ENCODE measurements at places on chromosomes 4 and X.

DNA sequence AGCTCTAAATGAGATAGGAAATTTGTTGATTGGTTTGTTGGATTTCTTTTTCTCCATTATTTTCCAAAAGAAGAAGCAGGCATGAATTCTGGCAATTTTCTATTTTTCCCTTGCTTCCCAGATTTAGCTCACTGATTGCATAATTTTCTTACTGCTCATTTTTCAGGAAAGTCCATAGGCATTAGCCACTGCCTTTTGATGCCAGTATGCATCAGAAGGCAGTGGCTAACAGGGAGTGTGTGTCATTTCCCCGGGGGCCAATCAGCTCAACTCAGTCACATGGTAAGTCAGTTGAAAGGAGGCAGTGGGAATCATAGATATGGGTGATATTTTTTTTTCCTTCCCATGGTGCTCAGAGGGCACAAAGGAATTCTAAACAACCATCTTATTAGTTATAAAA lies 156.7 kb downstream of the TRIML1 start:
- no peak for DNase-seq

DNA sequence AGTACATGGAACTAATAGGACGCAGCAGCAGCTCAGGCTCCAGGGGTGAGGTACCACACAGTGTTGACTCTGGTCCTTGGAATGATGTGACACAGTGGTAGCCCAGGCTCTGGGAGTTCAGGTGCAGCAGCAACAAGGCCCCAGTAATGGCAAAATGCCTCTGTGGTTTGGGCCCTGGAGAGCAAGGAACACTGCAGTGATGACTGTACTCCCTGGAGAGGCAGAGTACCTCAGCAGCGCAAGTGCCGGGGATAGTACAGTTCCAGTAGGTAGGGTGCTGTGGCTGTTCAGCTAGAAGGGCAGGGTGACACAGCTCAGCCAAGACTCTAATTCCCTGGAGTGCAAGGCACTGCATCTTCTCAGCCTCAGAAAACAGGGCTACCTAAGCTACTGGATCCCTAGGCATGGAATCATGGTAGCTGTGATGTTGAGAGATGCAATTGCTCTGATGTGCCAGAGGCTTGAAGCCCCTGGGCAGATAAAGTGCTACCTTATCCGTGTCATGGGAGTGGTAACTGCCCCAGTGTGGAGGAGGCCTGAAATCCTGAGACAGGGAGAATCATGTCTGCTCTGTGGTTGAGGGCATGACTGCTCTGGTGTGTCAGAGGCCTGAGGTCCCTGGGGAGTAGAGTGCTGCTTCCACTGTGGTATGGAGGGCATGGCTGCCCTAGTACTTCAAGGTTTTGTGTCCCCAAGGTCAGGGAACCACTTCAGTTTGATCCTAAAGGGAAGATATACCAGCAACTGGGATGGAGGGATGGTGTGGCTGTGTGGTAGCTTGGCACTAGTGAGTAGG lies 55.2 kb downstream of the AREG start:
- no peak for DNase-seq

DNA sequence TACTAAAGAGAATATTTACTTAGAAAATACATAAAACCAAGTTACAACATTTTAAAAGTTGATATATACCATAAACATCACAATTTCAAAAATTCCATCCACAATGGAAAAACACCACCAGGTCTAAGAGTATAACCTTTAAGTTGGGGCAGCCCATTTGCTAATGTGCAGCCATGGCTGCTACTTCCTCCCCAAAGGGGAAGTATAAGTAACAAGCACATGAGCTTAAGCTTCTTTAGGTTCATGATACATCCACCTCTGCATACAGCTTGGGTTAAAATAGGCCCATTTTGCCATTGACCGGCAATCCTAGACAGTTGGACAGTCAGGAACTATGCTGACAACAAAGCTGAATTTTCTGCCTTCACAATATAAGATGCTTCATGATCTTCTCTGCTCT lies 16.6 kb upstream of the GASK1B start:
- DNase-seq = no peak

GRCh38 chr4:88320780-88321373 lies 36.5 kb upstream of the PPM1K start:
- no peak for DNase-seq

- no peak for DNase-seq
Observed at GRCh38 chr4:177473991-177474390, 31.8 kb upstream of the AGA start.

GRCh38 chr4:174041555-174042105 lies 241.8 kb downstream of the FBXO8 start:
- DNase-seq = no peak

- no peak for DNase-seq
Observed at GRCh38 chr4:123304151-123304964, 92.2 kb upstream of the SPRY1 start.

- DNase-seq = no peak
Observed at GRCh38 chr4:15385928-15386327, 41.9 kb upstream of the C1QTNF7 start.

DNA sequence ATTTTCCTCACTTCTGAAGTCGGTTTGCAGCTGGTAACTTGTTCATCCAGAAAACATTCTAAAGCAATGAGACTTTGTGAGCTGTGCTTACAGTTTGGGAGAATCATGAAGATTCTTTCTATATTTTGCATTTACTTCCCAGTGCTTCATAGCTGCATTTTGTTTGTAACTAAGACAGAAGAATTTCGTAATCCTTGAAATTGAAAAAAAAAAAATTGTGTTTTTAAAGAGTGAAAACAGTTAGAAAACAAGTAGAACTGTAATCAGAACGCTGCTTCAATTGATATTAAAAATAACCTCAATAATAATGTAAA lies 392.4 kb downstream of the UNC5C start:
- DNase-seq = no peak

- no peak for DNase-seq
Observed at GRCh38 chr4:138861135-138861534, 154.4 kb upstream of the NOCT start.

GRCh38 chr4:168731006-168731636 lies 234.3 kb downstream of the PALLD start:
- DNase-seq = no peak

DNA sequence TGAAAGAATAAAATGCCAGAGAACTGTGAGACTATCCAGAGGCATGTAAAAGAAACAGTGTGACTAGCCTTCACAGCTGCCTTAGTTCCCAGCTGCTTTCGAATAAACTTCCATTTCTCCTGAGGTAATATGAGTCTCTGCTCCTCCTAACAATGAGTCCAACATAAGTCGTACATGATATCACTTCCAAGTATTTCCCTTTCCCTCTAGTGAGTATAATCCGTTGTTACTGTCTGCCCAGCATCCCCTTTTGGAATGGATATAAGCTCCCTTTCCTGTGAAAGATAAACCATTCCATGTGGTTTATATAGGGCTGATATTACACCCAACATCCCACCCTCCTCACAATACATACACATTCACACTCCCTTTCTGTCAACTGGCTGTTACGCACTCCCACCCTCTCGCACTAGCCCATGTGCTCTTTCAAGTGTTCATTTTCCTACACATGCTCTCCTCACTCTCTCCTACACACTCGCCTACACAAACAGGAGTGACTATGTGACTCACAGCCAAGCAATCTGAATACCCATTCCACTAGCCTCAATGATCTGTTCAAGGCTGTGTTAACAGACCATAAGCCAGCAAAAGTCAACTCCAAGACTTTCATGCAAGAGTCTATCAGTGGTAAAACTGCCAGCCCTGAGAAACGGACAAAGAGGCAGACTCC lies 5.0 kb downstream of the NAF1 start:
- DNase-seq = peak; percentile 3

DNA sequence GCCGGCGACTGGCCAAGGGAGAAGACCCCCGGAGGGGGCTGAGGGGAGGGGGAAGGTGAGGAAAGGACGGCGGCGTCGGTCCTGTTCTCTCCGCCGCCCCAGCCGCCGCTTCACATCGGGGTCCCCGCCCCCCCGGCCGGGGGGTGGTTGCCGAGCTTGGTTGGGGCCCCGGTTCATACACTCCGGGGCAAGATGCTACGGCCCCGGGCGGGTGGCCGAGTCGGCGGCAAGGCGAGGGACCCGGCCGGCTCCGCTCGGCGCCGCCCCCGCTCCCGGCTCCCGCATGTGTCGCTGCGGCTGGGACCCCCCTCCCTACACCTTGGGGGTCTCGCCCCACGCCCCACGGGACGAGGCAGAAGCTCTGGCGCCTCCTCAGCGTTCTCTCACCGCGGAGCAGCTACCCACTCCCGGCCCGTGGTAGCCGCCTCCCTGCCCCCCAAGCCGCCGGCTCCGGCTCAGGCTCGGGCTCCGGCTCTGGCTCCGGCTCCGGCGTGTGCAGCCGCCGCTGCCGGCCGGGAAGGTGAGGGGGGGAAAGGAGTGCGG lies 461 bp downstream of the FBXW7 start:
- DNase-seq = no peak

GRCh38 chrX:331825-332495 lies 13.4 kb upstream of the GTPBP6 start:
- DNase-seq = no peak

DNA sequence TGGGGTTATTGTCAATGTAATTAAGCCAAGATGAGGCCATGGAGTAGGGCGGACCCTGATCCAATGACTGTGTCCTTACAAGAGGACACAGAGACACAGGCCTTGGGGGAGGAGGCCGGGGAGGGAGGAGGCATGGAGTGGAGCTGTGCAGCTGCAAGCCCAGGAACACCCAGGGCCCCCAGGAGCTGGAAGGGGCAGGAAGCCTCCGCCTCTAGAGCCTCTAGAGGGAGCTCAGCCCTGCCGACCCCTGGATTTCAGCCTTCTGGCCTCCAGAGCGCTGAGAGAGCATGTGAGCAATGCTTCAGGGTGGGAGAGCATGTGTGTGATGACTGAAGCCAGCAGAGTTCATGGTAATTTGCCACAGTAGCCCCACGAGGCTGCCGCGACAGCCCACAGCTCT lies 234.6 kb downstream of the AFAP1 start:
- no peak for DNase-seq

- no peak for DNase-seq
Observed at GRCh38 chrX:9379697-9380551, 84.9 kb upstream of the TBL1X start.

- DNase-seq = no peak
Observed at GRCh38 chr4:155688860-155689259, 22.2 kb downstream of the GUCY1A1 start.

DNA sequence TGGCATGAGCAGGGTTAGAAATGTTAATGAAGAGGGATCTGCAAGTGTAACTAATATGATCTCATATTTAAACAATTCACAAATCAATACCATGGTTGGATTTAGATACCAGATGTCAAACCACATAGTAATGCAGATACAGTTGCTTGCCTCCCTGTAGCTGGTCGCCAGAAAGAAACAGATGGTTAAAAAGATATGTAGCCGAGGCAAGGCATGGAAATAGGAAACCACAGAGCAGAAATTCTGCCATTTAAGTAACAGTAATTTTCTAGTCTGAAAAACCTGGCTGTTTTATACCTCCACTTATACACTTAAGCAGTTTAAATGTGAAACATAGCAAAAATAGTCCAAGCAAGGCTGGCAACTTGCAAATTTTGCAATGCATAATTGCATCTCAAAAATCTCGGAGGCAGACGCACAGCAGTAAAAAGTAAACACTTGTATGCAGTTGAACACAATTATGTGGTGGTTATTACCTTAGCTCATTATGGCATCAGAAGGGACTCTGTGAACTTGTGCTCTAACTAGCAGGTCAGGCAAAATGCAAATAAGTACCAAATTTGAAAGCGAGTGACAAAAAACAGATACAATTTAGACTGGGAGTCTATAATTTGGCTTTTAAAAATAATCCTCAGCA lies 126.8 kb downstream of the NAA11 start:
- DNase-seq = no peak

- DNase-seq = no peak
Observed at GRCh38 chr4:1075225-1075624, 38.1 kb downstream of the RNF212 start.
